Fibroblast of upper back skin (primary cell): ENCODE measurements at places on chromosomes 12 and 14.
A peak's percentile ranks its signal among the peaks of the same experiment; 100 is the strongest.

DNA sequence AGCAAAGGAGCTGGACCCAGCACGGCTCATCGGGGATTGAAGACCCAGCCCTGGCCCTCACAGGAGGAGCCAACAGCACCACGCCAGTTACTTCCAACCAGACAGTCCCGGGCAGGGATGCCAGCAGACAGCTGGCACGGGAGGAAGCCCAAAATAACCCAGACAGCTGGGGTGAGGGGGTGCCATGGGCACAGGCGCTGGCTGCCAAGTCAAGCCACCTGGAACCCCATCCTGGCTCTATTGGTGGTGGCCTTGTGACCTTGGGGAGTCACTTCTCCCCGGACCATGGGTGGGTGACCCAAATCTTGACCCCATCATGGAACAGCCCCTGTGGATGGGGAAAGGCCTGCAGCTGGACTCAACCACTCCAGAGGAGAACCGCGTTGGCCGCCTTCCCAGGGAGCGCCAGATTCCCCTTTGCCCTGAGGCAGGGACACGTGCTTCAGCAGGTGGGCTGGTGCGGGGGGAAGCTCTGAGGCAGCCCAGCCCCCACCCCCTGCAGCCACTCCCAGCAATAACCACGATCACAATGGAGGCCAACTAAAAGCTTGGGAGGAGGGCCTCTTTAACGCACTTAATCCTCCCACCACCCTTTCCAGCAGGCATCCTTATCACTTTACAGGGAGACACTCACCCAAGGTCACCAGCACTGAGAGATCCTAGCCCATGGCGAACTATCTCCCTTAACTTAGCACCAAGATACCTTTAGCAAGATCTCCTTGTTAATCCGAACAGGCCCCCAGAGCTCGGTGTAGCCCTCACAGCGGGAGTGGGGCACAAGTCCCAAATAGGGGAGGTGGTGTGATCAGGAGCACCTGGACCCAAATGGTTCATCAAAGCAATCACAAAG is 4.7 kb upstream of the RHOF start:
- DNase-seq = no peak

DNA sequence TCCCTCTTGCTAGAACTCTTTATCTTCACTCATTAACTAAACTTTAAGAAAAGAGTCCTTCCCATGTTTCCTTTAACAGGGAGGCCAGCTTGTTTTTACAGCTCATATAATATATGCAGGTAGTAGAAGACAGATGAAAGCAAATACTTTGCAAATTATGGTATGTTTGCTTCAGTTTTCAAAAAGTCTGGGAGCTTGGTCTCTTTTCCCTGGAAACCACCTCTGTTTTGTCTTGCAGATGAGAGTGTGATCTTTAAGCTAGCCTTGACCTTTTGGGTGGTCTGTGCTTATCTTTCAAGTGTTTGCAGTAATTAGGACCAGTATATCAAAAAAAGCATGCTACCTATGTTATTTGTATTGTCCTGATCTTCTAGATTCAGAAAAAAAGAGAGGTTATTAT is 62.7 kb downstream of the ERC1 start:
- no peak for DNase-seq

DNA sequence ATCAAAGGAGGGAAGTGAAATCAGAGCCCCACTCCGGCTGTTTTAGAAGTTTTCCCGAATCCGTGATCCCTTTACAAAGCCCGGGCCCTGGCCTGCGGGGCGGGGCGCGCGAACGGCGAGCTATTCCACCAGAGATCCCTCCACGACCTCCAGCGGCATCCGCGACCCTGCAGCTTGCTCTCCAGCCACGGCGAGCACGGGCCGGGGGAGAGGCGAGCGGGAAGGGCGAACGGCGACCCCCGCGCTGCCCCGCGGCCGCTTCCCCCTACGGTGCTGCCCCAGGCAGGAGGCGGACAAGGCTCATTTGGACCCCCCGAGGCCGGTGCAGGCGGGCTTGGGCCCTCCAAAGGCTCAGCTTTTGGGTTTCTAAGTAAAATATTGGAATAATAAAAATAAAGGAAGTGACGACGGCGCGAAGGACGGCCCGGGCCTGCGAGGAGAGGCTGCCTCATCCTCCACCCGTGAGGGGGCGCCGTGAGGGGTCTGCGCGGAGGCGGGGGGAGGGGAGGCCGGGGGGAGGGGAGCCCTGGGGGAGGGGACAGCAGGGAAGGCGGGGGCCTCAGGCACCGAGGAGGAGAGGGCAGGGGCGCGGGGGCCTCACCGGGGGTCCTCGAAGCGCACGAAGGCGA is 613 bp downstream of the SRSF9 start:
- peak; percentile 12 for DNase-seq

- DNase-seq = no peak
Observed at GRCh38 chr12:39352471-39353017, 90.4 kb downstream of the KIF21A start.

GRCh38 chr14:56570295-56570694 is 9.3 kb upstream of the TMEM260 start:
- DNase-seq = no peak

DNA sequence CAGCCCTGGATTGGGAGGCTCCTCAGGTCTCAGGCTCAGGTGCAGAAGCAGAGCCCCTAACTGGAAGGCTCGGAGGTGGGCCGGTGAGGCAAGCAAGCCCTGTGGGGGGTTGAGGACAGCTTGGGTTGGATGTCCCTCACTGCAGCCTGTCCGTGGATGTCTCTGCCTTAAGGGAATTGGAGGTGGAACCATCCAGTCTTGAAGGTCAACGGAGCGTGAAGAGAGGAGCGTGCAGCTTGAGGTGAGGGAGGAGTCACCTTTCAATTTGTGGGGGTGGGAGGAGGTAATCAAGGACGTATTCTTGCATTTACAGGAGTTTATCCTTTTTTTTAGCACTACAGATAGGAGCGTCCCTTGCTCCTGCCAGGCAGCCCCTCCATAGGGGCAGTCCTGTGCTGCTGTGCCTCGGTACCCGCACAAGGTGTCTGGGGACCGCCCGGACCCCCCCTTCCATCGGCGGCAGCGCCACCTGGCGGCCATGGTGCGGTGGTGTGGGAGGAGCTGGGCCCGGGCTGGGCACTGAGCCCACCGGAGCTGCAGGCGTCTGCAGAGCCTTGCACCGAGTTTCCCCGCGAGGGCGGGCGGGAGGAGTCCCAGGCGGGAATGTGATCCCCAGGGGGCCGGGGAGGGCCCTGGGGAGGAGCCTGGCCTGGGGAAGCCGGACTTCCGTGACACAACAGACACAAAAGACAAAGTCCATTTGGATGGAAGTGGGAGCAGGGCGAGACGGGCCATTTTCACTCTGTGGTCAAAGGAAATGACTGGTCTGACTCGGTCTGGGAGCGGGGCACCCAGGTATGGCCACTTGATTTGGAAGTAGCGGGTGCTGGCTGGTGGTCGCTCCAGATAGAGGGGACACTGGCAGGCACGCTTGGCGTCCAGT is 864 bp downstream of the DNAJC22 start:
- peak; percentile 82 for DNase-seq
